Foreskin keratinocyte (primary cell): ENCODE measurements at places on chromosomes 12 and 14. TPM values are rescaled to one million over a fixed set of nuclear protein-coding genes. Genes with fewer than 3 reads are reported as not detected.
A peak's percentile ranks its signal among the peaks of the same experiment; 100 is the strongest.

DNA sequence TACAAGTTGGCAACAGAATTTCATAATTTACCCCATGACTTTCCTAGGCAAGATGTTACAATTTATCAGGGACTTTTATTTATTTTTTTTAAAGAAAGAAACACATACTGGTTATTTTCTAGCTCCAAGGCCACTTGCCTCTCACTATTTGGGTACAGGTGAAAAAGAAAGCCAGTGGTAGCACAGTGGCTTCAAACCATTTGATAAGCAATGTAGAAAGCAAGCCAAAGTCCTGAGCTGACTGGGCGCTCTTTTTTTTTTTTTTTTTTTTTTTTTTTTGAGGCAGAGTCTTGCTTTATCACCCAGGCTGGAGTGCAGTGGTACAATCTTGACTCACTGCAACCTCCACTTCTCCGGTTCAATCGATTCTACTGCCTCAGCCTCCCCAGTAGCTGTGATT is 73.3 kb downstream of the STXBP6 start:
- DNase-seq = no peak

- DNase-seq = no peak
Observed at GRCh38 chr14:103623883-103624482, 5.0 kb upstream of the KLC1 start.

The SSTR1 gene
- total RNA-seq = not detected in 2 replicates

The LBHD2 gene
- total RNA-seq = not detected in 2 replicates

GRCh38 chr12:90333939-90334338 is 621.0 kb downstream of the CCER1 start:
- DNase-seq = peak; percentile 56

- DNase-seq = peak; percentile 93
Observed at GRCh38 chr14:31902002-31902401, 175.1 kb upstream of the ARHGAP5 start.

- no peak for DNase-seq
Observed at GRCh38 chr12:84455598-84455997, 457.0 kb downstream of the SLC6A15 start.

- peak; percentile 19 for DNase-seq
Observed at GRCh38 chr12:19482551-19483109, 43.3 kb downstream of the AEBP2 start.

GRCh38 chr12:29713729-29714128 is 70.0 kb downstream of the TMTC1 start:
- DNase-seq = peak; percentile 53

DNA sequence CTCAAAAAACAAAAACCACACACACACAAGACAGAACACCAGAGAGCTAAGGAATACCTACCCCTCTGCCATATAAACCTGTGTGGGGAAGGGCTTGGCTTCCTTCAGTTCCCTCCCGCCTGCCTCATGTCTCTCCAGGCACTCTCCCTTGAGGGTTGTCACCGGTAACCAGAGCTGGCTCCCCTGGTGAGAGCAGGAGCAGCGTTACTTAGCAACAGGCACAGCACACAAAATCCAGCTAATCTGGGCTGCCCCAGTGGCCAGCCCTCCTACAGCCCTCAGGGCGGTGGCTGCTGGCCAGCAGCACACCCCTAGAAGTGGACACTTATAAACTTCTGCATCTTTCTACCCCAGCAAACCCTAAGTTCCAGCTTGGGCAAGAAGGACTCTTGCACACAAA is 21.6 kb upstream of the NR4A1 start:
- no peak for DNase-seq

DNA sequence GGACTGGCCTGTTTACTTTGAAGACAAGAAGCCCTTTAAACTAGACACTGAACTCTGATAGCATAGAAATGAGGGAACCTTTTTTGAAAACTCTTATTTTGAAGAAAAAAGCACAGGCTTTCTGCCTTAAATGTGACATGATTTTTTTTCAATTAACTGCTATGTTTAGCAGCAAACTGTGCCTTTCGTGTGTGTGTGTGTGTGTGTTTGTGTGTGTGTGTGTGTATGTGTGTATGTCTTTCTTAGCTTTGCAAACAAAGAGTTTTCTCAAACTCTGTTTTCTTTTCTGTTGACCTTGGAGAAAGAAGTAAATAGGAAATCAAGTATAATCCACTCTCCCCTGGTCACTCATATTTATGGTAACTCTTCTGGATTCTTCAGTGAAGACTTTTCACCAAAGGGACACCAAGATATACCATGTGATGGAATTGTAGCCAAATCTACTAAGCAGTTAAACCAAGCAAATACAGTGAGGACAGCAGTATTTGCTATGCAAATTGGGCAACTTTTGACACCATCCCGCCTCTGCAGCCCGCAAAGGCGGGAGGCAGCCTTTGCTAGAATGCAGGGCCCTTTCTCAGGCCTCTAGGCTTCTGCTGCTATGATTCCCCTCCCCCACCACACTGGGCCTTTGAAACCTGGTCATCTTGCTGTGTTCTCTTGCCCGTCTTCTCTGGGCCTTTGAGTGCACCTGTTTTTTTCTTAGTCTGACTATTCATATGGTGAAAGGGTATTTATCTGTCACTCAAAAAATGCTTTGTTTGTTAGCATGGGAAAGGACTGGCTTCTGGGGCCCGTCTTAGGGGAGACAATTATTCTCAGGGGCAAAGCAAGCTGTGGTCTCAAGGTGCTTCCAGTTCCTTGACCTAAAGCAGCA is 107.9 kb downstream of the MYRFL start:
- DNase-seq = no peak

GRCh38 chr12:15225136-15225862 is 4.1 kb upstream of the RERG start:
- no peak for DNase-seq

GRCh38 chr12:120698665-120699064 is 11.6 kb upstream of the UNC119B start:
- no peak for DNase-seq
